PC-3 (cell line): ENCODE measurements at places on chromosomes 4 and X. TPM values are rescaled to one million over a fixed set of nuclear protein-coding genes. Genes with fewer than 3 reads are reported as not detected.

GRCh38 chrX:40097504-40098263, at the start of gene BCOR:
Gene BCOR, minus strand, starts transcription at chrX:40097958. Its CDS starts 20,029 bp downstream, at chrX:40077929.
- DNase-seq, result peak; percentile 62

DNA sequence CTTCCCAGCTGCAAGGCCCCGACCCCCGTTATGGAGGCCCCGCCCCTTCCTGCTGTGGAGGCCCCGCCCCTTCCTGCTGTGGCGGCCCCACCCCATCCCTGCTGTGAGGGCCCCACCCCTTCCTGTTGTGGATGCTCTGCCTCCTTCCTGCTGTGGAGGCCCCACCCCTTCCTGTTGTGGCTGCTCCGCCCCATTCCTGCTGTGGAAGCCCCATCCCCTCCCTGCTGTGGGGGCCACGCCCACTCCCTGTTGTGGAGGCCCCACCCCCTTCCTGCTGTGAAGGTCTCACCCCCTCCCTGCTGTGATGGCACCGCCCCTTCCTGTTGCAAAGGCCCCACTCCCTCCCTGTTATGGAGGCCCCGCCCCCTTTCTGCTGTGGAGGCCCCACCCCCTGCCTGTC, 104.9 kb upstream of the PSAPL1 start:
- peak; percentile 82 for DNase-seq

DNA sequence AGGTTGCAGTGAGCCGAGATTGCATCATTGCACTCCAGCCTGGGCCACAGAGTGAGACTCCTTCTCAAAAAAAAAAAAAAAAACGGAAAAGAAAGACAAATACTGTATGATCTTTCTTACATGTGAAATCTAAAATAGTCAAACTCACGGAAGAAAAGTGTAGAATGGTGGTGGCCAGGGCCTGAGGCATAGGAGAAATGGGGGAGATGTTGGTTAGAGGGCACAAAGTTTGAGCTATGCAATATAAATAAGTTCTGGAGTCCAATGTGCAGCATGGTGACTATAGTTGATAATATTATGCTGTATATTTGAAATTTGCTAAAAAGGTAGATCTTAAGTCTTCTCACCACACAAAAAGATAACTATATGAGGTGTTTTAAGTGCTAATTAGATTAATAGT, 1.3 kb upstream of the FGA start:
- DNase-seq, result no peak

- DNase-seq, result peak; percentile 58
Observed at GRCh38 chrX:39652336-39652735, 445.4 kb downstream of the BCOR start.

DNA sequence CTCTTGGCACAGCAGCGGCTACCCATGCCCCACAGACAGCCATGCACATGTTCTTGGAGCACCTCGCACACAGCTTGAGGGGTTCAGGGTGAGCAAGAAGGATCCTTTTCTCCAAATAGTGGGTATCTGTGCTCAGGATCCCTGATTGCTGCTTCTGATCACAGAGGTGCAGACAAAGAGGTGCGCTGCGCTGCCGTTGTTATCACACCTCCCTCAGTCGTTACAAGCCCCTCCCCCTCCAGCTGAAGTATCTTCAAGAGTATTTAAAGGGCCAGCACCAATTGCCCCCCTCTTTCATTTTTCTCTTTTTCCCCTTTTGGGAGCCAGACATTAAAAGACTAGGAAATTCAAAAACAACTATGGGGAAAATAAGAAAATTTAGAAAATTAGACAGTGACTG, 44.3 kb downstream of the NELFA start:
- DNase-seq, result no peak

The CXCL8 gene
- 360 and 477 TPM in 2 replicates for total RNA-seq

The HMX1 gene
- total RNA-seq, result not detected in 2 replicates
